T-helper 2 cell treated with Interferon-gamma antibody and Interleukin-4, amounts not matched to agents 5 μg/mL and 100 μg/mL, for 36 hours (primary cell): ENCODE measurements at places on chromosomes 5 and 9.
A peak's percentile ranks its signal among the peaks of the same experiment; 100 is the strongest.

GRCh38 chr5:126720369-126720768 is 56.6 kb upstream of the LMNB1 start:
- DNase-seq = no peak

DNA sequence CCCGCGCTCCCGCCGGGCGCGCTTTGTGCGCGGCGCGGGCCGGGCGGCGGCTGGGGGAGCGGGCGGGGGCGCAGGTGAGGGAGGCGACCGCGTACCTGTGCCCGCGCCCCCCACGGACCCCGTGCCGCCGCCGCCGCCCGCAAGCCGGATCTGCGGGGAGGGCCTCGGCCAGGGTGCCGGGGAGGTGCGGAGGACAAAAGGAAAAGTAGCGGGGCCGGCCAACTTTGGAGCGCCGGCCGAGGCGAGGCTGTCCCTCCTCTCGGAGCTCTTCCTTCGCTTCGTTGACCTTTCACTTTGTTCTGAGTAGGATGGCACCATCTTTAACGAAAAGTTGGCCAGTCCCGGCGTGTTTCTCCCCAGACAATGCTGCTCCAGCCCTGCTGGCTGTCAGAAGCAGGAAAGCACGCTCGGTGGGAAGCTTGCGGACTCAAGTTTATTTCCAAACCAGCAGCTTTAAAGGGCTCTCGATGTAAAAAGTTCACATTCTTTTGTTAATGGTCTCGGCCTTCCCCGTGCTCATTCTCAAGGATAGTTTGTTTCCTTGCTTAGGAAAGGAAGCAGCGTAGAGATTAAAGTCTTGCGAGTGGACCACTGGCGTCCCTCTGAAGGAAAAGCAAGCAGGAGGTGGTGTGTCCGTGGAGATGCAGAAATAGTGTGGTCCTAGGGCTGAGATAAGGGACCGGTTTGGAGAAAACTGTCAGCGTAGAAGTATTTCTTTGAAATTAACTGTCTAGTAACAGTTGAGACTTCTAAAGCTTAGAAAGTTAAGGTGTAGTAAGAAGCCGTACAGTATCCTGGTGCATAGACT is 639 bp downstream of the EHMT1 start:
- DNase-seq = no peak

DNA sequence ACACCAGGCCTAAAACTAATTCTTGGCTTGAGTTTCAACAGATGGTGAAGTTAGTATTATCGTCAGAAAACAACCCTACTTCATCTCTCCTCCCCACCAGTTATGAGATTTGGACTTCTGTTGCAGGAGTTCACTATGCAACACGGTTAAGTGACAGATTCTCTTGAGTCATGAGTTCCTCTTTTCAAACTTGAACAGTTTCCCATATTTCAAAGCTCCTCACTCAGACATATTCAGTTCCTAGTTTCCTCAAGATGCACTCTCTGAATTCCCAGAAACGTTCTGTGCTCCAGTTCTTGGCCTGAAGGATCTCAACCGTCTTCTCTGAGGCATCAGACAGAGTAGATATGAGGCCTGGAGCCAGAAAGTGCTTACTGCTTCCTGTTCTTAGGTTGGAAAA is 7.3 kb upstream of the PTGER4 start:
- no peak for DNase-seq

- DNase-seq = no peak
Observed at GRCh38 chr5:150338546-150338945, 19.0 kb upstream of the TCOF1 start.

- no peak for DNase-seq
Observed at GRCh38 chr9:76405340-76405739, 11.1 kb upstream of the RFK start.

GRCh38 chr5:111720333-111720890 is 36.6 kb downstream of the NREP start:
- no peak for DNase-seq

GRCh38 chr5:75265731-75266130 is 29.1 kb upstream of the ANKRD31 start:
- DNase-seq = no peak

- DNase-seq = no peak
Observed at GRCh38 chr9:116334546-116335150, 181.1 kb downstream of the PAPPA start.

DNA sequence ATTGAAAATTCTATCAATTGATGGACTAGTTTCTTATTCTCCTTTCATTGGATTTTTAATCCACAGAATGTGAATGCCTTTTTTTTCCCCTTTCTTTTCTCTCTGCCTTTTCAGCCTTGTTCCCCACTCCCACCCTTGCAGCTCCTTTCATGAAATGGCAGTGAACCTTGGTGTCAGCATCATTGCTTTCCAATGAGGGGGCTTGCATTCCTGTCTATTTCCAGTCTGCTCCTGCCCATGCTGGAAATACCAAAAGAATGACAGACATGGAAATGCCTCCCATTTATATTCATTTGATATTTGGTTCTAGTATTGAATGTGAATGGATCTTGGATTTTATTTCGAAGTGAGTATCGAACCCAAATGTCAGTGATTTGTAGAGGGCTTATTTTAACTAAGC is 162.7 kb upstream of the SGCD start:
- no peak for DNase-seq

DNA sequence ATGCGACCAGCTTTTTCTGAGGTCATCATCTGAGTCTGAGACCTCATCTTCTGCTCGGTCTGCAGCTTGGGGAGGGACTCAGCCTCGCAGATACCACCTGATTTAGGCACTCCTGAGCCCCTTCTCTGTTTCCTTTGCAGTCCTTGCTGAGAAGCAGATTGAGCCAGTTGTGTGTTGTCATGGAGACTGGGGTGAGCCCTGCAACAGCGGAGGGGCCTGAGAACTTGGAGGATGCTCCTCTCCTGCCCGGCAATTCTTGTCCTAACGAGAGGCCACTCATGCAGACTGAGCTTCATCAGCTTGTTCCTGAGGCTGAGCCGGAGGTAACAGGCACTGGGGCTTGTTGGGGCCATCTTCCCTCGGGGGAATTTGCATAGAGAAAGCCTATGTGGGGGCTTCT is 19.2 kb downstream of the TEX53 start:
- DNase-seq = no peak

GRCh38 chr5:1105350-1106265 is 6.3 kb downstream of the SLC12A7 start:
- peak; percentile 75 for DNase-seq

GRCh38 chr5:53170746-53171349 is 61.3 kb upstream of the MOCS2 start:
- DNase-seq = no peak

GRCh38 chr5:132008163-132008473 is 3.3 kb downstream of the ACSL6 start:
- DNase-seq = no peak

GRCh38 chr5:93611976-93612854 is 29.2 kb downstream of the NR2F1 start:
- no peak for DNase-seq

DNA sequence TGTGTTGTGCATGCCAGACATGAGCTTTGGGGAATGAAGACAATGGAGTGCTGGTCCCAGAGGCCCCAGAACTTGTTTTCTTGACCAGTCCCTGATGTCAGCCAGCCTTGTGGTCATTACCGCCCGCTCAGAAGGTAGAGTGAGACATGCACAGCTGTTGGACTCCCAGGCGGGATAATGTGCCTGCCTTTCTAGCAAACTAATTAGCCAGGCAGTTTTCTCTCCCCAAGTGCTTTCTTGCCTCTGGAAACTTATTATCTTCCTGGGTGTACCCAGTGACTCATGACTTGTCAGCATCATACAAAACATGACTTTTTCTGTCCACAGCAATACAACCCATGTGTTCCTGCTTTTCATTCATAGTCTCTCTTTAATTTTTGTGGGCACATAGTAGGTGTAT is 131.1 kb downstream of the RMI1 start:
- DNase-seq = no peak

DNA sequence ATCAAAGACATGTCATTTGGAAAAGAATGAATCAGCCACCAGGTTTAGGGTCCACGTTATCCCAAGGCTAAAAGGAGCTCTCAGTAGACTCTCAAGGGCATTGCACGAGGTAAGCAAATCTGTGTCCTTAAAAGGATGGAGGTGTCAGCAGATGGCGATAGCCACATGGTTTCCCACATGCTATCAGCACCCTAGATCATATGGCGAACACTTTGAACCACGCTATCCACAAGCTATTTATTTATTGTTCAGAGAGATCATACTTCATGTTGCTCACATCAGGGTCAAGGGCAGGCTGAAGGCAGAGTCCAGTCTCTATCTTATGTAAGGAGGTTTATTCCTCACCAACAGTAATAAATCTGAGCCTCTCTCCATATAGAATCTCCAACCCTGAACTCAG is 43.7 kb downstream of the CDH6 start:
- no peak for DNase-seq

DNA sequence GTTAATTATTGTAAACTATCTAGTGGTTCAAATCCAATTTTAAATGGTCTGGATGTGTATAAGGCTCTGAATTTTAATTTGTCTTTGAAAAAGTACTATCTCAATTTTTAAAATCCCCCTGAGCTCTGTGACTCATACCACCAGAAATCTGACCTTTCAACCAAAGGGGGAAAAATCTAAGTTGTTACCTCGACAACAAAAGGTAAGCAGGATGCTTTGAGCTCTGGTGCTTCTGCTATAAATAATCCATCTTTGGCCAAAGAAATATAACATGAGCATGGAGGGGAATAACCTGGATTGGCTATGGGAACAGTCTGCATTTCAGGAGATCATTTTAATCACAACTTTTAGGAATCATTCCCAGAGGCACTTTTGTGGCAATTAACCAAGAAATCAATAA is 76.3 kb upstream of the PCSK1 start:
- no peak for DNase-seq

DNA sequence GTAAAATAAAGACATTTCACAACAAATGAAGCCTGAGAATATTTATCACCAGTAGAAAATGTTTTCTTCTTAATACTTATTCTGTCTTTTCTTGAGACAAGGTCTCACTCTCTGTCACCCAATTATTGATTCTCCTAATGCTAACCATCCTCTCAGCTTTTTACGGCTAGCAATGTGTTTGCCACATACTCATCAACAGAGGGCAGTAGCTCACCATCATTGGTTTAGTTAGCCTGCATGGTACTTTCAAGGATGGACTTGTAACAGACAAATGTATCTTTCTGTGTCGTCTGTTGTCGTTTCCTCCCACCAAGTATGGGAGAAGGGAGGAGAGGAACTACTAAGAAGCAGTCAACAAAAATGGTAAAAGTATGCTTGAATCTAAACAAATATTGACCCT is 5.9 kb upstream of the ACO1 start:
- peak; percentile 38 for DNase-seq

GRCh38 chr9:89044104-89044503 is 52.8 kb downstream of the S1PR3 start:
- DNase-seq = no peak

DNA sequence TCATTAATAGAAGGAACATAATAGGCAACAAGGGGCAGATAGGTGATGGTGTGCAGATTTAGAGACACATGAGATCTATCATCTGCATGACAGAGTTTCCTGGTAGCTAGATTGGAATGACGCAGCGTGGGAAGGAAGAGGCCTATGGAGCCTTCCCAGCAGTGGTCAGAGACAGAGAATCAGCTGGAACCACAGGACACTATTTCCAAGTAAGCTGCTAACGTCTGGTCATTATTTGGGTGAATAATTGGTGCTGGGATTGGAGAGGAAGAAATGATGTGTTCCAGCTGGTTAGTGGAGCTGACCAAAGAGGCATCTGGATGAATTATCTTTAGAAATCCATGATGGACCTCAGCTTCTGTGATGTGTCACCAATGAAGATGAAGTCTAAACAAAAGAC is 91.2 kb upstream of the PRR16 start:
- DNase-seq = no peak

DNA sequence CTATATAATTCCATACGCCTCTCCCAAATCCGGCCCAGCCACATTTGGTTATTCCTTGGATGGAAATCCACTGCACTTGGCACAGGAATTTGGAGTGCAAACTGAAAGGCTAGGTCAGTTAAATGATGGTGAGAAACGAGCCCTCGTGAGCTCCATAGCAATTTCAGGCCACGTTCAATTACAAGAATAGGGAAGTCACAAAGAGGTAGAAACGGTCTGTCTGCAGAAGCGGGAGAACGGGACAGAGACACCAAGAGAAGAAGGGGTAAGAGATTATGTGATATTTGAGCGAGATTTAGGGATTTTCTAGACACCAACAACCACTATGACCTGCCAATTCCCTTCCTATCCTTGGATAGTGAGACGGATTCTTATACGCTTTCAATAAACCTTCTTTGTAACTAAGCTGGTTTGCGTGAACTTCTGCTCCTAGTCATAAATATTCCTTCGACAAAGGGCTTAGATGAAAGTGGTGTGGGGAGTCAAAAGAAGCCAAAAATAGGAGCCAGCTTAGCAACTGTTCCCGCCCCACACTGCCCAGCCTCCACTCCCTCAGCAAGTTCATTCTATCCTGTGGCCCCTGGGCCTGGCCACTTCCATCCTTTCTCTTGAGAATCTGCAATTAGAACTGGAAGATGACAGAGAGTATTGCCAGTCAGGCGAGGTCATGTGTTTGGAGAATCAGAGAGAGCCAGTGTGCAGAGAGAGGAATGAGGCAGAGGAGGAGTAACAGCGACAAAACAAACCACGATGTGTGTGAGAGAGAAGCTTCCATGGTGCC is 118.4 kb downstream of the ZNF608 start:
- DNase-seq = no peak

- DNase-seq = no peak
Observed at GRCh38 chr5:142017832-142018427, 5.1 kb upstream of the GNPDA1 start.

- no peak for DNase-seq
Observed at GRCh38 chr5:2674456-2674855, 77.0 kb downstream of the IRX2 start.

DNA sequence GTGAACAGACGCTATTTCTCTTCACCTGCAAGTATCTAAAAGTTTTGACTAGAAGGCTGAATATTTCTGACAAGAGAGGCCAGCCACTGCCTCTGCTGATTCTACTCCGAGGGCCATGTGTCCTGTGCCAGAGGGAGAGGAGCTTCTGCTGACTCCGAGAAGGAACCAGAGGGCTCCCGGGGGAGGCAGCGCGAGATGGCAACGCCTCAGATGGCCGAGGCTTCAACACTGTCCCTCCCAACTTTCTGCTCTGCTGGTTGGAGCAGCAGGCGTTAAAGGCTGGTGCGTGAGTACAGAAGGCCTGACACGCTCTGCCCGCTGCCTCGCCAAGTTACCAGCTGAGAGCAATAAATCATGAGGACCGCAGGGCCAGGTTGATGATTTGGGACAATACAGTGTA is 178.8 kb downstream of the GAPVD1 start:
- no peak for DNase-seq

DNA sequence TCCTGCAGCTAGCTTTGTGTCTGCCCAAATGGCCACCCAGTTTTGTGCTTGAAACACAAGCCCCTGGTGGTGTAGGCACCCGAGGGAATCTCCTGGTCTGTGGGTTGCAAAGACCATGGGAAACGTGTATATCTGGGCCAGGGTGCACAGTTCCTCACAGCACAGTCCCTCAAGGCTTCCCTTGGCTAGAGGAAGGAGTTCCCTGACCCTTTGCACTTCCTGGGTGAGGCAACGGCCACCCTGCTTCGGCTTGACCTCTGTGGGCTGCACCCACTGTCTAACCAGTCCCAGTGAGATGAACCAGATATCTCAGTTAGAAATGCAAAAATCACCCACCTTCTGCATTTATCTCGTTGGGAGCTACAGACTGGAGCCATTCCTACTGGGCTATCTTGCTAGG is 865.0 kb upstream of the ACO1 start:
- no peak for DNase-seq
